GM23248 (cell line): ENCODE measurements at places on chromosomes 2 and 18. TPM values are rescaled to one million over a fixed set of nuclear protein-coding genes. Genes with fewer than 3 reads are reported as not detected.
A peak's percentile ranks its signal among the peaks of the same experiment; 100 is the strongest.

DNA sequence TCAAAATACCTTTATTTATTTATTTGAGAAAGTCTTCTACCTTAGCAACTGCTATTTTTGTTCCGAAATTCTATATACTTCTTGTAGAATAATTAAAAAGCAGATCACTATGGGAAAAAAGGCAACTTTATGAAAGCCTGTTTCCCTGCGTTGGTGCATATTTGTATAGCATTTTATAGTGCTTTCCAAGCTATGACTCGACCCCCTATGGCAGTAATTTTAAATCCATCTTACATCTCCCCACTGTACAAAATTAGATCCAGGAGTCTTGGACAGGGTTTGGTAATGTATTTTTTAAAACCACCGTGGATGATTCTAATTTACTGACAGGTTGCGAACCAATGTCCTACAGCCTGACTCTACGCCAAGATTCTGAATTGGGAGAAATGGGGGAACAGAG lies 10.1 kb downstream of the TANK start:
- peak; percentile 9 for DNase-seq

DNA sequence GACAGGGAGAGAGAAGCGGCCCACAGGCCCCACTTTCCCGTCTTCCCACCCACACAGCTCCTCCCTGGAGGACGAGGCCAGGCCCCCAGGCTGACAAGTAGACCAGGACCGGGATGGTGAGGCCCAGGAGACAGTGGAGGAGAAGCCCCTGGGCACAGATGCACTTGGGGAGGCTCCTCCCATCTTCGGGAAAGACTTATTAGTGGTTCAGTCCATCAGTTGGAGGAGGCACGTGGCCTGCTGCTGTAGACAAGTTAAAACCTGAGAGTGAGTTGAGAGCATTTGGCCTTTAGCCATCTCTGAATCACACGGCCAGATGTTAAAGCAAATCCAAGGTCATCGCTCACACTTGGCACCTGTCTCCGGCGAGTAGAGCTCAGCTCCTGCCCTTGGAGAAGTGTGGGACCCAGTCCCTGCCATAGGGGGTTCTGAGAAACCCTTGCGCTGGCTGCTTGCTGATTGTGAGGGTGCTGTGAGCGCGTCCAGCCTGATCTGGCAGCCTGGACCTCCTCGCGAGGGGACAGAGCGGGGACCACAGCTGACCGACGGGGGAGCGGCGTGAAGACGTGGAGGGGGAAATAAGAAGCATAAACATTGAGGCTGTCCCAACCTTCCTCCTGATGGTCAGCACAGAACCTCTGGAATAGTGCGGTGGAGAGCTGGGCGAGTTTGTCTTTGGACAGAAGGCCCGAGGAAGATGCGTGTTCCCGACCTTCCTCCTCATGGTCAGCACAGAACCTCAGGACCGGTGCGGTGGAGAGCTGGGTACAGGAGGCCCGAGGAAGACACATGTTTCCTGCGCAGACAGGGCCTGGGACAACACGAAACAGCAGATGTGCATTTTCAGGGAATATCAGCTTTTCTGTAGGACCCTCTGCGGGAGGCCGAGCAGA lies 24.7 kb upstream of the ALLC start:
- DNase-seq, result peak; percentile 23

- no peak for DNase-seq
Measured at GRCh38 chr2:172518995-172519394, 36.9 kb upstream of the PDK1 start.

DNA sequence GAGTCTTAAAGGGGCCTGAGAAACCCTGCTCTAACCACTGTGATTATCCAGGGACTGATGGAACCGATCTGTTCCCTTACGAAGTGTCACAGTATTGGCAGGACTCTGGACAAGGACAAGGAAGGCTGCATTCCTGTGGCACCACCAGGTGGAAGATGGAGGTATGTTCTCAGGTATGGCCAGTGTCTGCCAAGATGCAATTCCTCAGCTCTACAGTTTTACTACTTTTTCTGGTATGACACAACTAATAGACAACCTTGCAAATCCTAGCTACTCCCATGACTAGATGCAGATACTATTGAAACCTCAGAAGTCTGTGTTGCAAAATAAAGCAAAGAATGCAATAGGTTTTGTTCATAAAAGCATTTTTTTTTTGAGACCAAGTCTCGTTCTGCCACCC lies 14.6 kb downstream of the RAB31 start:
- peak; percentile 27 for DNase-seq

DNA sequence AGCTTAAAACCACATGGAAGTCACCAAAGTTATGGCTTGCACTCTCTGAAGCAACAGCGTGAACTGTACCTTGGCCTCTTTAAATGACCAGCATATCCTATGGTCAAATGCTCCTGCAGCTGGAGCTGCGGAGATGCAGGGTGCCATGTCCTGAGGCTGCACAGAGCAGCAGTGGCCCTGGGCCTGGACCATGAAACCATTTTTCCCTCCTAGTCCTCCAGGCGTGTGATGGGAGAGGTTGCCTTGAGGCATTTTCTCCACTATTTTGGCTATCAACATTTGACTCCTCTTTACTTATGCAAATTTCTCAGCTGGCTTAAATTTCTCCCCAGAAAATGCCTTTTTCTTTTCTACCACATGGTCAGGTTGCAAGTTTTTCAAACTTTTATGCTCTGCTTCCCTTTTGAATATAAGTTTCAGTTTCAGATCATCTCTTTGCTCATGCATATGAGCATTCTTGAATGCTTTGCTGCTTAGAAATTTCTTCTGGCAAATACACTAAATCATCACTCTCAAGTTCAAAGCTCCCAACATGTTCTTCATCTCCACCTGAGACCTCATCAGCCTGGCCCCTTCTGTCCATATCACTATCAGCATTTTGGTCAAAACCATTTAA lies 82.9 kb upstream of the TMEFF2 start:
- DNase-seq, result no peak

DNA sequence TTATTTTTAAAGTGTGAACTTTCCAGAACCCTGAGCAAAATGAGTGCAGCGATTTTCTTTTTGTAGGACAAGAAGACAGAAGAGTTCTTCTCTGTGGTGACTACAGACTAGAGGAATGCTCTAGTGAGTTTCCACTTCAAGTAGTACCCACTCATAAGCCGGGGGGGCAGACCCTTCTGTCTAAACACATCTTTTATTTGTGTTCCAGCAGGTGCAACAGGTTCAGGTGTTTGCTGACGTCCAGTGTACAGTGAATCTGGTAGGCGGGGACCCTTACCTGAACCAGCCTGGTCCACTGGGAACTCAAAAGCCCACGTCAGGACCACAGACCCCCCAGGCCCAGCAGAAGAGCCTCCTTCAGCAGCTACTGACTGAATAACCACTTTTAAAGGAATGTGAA lies 25.2 kb downstream of the PTRHD1 start:
- DNase-seq, result no peak

DNA sequence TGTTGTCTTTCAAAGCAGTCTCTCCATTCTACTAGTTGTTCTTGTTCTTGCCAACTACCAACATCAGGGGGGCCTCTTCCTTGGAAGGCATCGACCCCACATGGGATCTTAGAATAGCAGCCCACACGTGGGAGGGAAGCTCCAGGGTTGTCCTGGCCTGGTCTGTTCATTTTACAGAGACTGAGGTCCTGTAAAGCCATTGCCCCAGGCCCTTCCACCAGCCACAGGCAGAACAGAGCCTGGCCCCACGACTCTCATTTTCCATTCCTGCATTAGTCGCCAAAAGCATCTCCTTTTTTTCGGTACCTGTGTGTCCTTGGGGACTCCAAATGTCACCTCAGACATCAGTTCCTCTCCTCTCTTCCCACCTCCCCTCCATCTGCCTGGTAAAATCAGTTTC lies 28.0 kb downstream of the CNGA3 start:
- DNase-seq, result no peak

GRCh38 chr18:32257084-32257785 lies 67.4 kb downstream of the MEP1B start:
- DNase-seq, result no peak

DNA sequence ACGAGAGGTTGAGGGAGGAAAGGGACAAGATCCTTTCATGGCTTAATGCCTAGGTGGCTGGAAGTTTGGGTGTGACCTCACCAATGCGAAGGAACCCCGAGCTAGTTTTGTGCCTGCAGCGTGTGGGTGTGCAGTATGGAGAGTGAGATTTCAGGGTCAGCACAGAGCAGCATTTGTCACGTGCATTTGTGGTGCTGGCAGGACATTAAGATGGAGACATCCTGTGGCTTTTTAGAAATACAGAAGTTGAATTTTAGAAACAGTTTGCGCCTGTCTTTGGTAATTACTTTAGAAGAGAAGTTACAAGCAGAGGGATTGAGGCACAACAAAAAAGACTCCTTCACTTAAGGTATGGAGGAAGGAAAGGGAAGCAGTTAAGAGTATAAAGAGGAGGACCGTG lies 258.2 kb upstream of the THUMPD2 start:
- no peak for DNase-seq

GRCh38 chr2:101985101-101985792 lies 6.5 kb upstream of the IL1R2 start:
- no peak for DNase-seq

DNA sequence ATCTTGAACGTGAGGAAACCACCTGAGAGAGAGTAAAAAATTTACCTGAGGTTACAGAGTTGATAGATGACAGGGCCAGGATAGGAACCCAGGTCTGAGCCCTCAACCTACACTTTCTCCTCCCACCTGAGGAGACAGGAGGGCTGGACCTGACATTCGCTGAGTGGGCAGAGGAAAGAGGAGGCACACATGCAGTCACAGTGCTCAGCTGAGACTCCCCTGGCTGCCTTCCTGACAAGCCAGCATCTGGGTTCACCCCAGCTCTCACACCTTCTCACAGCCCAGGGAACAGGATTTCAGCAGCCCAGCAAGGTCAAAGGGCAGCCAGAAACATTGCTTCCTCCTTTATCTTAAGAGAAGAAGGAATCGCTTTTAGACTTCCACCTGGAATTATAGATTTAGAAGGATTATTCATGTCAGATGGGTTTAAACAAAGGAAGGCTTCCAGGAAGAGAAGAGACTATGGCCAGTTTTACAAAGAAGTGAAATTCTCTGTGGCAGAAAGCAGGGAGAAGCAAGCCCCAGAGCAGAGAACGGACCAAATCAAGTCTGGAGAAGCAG lies 18.1 kb upstream of the PKDCC start:
- DNase-seq, result no peak

DNA sequence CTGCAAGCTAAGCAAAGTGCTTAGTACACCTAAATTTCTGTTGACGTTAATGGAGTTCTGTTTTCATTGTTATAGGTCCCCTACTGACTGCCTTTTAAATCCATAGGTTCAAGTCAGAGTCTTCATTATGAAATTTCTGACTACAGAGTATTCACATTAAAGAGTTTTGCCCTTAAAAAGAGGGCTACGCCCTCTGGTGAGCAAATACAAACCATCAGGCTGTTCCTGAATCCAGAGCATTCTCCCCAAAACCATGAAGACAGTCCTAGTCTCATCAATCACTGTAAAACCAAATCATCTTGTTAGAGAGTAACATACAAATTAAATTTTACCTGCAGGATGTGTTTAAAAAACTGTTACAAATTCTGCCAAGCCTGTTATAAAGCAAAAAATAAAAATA lies 1091.7 kb downstream of the TDRD15 start:
- DNase-seq, result no peak

- peak; percentile 65 for DNase-seq
Measured at GRCh38 chr2:207256476-207257207, 90.9 kb upstream of the KLF7 start.

GRCh38 chr2:62512384-62512783 lies 6.4 kb upstream of the TMEM17 start:
- no peak for DNase-seq

GRCh38 chr2:161975062-161975812 lies 98.8 kb downstream of the DPP4 start:
- DNase-seq, result peak; percentile 27

- DNase-seq, result no peak
Measured at GRCh38 chr2:220956429-220956828, 615.7 kb downstream of the EPHA4 start.

DNA sequence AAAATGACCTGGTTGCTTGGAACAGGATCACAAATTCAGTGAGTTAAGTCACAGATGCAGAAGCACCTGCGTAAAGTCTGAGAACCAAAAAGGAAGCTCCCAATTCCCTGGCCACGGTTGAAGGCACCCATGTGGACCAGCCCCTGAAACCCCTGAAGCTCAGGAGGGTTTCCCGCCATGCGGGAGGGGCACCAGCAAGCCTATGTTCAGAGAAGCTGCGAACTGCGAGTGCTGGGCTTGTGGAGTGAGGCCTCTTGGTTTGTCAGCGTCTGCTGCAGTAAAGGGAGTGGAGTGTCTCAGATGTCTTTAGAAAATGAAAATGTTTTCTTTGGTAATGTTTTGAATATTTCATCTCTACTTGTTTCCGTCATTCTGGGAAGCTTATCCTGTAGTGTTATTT lies 16.1 kb upstream of the ACKR3 start:
- no peak for DNase-seq

- DNase-seq, result no peak
Measured at GRCh38 chr18:42480441-42480840, 525.4 kb downstream of the PIK3C3 start.

- peak; percentile 35 for DNase-seq
Measured at GRCh38 chr2:158464426-158465281, 7.9 kb downstream of the PKP4 start.

DNA sequence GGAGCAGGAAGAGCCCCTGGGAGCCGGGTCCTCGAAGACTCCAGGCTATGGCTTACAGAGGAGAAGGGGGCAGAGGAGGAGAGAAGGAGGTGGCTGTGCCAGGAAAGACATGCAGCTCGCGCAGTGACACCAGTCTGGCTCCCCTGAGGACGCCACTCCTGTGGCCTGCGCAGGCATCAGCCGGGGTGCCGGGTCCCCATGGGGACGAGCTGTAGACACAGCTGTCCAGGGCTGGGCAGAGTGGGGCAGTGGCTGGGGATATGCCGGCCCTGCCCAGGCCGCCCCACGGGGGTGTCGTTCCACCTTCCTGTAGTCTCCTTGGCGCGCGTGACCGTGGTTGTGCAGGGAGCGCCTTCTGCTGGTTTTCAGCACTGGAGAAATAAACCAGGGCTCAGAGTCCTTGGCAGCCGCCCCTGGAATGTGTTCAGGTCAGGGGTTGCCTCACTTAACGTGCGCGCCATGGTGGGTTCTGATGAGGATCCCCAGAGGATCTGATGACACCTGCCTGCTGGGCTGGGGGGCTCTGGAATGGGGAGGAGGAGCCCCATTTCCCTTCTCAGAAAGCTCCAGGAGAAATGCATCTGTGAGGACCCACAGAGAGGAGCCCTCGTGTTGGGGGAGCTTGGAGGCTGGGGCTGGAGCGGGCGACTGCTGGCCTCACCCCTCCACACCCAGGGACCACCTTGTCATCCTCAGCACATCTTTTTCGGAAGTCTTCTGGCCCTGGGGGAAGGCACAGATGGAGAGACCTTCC lies 26.7 kb downstream of the RAMP1 start:
- DNase-seq, result no peak

CXCR2 gene
- not detected in 2 replicates for total RNA-seq

COLEC11 gene
- not detected in 2 replicates for total RNA-seq

MARS2 gene
- total RNA-seq, result 4.0 and 5.8 TPM in 2 replicates

NEU4 gene
- not detected in 2 replicates for total RNA-seq

SPDYA gene
- not detected in 2 replicates for total RNA-seq

CCDC178 gene
- not detected in 2 replicates for total RNA-seq

GRB14 gene
- not detected in 2 replicates for total RNA-seq

CNDP1 gene
- not detected in 2 replicates for total RNA-seq
